ENCODE measurements at places on chromosomes 5 and 9.

DNA sequence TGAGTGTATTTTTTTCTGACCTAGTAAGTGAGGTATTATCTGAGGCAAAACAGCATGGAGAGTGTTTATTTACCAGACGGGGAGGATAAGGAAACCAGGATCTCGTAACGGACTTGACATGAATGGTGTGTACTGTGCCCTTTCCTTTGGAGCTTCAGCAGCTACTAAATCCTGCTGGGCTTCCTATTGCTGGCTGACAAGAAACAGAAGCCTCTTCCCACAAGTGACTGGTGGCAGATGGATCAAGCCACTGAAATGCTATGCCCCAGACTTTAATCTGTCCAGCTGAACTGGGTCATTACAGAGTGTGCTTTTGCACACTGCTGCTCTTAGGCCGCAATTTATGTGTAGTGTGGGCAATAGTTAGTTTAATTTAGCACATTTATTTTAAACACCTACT, 162.7 kb upstream of the MRPS30 start:
- no peak for DNase-seq

DNA sequence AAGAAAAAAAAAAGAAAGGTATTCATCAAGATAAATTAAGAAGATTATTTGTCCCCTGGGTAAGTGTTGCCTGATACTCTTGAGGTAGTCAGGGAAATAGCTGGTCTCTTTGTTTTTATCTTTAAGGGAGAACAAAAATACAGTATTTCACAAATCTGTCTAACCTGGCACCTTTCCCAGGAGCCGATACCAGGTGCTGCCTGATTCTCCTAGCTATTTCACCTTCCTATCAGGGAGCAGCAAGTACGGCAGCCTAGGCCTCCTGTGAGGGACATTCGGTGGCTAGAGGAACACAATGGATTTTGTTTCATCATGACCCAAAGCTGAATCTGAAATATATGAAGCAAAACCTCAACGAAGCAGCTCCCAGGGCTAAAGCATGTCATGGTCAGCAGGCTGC, 86.0 kb downstream of the TARS1 start:
- DNase-seq = no peak

GRCh38 chr9:134515026-134515821, 126.4 kb upstream of the COL5A1 start:
- no peak for DNase-seq

DNA sequence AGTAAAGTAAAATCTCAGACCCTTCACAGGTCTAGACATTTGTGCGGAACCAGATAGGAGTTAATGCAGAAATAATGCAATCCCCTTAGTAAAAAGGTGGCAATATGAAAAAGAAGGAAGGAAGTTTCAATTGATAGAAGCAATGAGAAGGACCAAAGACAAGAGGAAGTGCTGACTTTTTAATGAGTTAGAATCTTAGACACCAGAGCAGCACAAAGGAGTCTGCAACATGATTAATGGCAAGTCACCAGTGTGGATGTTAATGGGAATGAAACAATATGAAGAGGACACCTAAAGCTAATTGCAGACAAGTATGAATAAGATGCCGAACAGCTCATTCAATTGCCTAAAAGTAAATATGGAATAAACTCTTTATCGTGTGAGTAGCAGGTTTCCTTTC, 50.9 kb downstream of the MEGF9 start:
- no peak for DNase-seq

DNA sequence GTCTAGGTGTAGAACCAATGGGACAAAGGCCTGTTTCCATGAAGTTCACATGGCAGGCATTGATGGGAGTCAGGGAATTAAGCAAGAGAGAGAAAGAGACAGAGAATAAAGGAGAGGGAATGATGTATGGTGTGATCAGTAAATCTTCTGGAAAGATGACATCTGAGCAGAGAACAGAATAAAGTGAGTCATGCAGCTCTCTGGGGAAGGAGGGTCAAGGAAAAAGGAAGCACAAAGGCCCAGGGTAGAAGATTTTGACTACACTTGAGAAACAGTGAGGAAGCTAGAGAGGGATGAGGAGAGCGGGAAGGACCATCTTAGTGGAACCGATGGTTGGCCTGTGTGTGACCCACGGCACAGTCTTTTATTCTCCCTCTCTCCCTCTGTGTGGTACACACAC, 425.9 kb downstream of the SPOCK1 start:
- DNase-seq = no peak

GRCh38 chr9:109016132-109016531, 2.8 kb upstream of the CTNNAL1 start:
- no peak for DNase-seq

GRCh38 chr9:122346478-122347347, 24.1 kb upstream of the PTGS1 start:
- DNase-seq = no peak

GRCh38 chr5:116507941-116508655, 66.5 kb downstream of the SEMA6A start:
- DNase-seq = no peak

DNA sequence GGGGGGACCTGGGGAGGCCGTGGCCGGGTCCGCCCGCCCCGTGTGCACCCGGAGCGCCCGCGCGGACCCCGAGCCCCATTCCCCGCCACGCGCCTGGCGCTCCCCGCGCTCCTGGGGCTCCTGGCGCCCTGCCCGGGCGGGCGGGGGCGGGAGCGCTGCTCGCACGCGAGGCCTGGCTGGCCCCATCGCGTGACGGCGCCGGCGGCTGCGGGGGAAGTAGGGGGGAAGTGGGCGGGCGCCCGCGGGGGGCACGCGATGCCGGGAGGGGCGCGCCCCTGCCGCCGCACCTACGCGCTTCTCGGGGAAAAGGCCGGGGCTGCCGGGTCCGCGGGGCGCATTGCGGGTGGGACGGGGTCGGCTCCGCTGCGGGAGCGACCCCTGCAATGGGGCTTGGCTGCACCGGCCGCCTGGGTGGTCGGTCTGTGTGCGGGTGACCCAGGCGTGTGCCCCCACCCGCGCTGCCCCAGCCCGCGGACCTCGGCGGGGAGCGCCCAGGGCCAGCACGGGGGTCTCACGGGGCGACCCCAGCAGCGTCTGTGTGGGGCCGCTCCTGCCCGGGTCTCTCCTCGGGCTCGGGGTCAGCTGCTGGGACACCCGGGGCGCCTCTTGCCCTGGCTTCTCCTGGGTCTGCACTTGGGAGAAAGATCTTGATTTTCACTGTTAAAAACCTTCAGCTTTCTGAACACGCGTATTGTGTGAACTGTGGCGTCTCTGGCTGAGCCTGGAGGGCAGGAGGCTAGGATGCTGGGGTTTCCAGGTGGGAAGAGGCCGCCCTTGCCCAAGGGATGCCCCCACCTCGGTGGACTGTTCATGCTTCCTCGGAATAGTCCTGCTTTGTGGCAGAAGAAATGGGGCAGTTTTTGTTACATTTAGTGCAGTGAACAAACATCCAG, 52.4 kb downstream of the AHRR start:
- no peak for DNase-seq

DNA sequence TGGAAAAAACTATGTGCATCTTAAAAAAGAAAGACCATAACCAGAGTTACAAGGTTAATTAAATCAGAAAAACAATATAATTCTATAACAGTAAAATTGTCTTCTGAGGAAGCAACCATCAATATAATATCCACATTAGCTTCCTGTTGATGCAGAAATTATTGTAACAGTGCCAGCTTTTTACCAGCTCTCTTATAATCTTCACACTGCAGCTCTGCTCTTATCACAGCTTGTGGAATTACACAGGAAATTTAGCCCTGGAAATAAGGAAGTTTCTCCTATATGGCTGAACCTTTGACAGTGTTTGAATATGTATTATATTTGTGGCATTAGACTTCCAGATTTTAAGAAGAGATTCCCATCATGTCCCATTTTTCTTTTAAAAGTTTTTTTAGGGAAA, 49.1 kb upstream of the TEK start:
- no peak for DNase-seq

GRCh38 chr9:35628389-35628991, 10.3 kb upstream of the CD72 start:
- no peak for DNase-seq

DNA sequence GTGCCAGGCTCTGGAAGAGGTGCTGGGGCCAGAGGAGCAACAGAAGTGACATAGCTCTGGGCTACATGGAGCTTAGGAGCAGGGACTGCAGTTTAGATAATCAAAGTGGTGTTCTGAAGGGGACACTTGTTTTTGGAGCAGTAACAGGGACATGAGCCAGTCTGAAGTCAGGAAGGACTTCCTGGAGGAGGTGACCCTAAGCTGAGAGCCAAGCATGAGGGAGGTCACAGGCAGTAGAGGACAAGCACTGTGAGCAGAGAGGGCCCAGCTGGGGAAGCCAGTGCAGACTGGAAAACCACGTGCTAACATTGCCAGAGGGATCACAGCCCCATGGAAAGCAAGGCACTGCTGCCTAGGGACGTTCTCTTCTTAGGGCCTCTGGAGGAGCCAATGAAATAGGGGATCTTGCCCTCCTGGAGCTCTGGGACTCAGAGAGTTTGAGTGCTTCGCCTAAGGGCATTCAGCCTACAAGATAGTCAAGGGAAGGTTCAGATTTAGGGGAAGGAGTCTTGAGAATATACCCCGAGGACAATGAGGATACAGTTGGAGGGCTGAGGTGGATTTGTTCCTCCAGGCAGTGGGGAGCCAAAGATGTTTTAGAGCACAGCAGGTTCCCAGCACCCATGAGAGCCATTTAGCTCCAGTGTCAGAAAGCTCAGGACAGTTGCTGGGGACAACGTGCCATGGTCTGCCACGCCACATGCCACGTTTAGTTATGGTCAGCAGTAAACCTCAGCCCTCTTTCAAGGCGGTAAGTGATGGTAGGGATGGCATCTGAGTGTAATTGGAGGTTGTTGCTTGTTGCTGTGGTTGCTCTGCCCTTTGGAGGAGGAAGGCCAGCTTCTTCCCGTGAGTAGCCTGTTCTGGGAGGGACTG, 40.5 kb upstream of the SH3PXD2B start:
- DNase-seq = no peak

DNA sequence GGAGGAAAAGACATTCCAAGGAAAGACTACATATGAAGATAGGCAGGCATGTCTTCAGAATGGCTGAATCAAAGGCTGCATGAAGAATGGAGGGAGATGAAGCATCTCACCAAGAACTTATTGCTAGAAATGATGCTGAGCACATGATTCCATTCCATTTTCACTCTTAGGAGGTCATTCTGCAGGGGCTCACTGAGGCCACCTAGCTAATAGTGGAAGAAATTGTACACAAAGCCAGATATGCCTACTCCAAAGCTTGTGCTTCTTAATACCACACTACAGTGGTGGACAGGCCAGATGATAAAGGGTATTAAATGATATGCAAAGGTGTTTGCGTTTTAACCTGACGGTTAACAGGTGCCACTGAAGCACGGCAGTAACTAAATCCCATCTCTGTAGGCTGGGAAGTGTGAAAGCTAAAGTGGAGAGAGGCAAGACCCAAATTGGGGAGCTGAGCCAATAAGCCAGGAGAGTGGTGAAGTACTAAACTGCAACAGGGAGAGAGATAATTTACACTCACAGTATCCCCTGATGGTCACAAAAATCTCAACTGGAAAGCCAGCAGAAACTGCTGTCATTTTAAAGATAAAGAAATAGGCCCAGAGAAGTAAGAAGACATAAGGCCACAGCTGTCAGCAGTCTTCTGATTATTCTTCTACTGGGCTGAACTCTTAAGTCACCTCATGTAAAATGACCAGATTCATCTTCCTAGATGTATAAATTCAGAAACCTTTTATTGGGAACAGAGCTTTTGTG, 14.6 kb downstream of the NDUFA8 start:
- DNase-seq = no peak

- DNase-seq = no peak
These were observed 11.8 kb upstream of the CXXC5 start for GRCh38 chr5:139636207-139636792.

GRCh38 chr5:141192110-141192725, at the start of gene PCDHB10:
PCDHB10 (plus strand) TSS chr5:141192353; CDS start chr5:141192553, 200 bp downstream.
- DNase-seq = no peak

DNA sequence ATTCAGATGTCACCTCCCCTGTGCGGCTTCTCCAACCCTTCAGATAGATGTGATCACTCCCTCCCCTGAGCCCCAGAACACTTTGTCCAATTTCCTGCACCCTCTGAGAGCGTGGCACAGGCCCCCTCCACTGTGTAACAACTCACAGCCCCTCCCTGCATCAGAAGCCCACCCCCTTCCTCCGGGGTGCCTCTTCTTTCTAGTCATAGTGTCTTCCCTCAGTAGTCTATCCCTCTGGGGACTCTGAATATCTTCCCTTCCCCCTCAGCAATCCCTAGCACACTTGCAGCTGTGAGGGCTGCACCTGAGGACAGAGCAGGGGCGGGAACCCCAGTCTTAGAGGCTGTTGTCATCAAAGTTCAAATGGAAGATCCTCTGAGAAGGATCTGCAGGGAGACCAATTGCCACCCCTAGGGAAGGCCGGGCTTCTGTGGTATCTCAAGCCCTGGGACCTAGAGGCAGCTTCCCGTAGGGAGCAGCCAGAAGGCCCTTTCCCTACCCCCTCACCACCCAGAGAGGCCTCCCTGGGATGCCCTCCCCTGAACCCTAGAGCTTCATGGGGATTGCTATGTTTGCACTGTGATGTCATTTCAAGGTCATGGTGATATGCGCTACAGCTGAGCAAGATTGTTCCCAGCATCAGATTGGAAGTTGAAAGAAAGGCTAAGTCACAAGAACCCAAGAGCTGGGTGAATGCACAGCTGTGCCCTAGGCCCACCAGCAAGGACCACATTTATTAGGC, 70.7 kb downstream of the THBS4 start:
- DNase-seq = no peak

- no peak for DNase-seq
These were observed 5.5 kb downstream of the B4GALT1 start for GRCh38 chr9:33161589-33162132.

GRCh38 chr5:1779021-1779680, 20.5 kb downstream of the MRPL36 start:
- DNase-seq = no peak

GRCh38 chr5:16869821-16870796, 66.0 kb downstream of the MYO10 start:
- DNase-seq = no peak

GRCh38 chr9:124755061-124755460, 16.1 kb downstream of the NR6A1 start:
- no peak for DNase-seq

- no peak for DNase-seq
These were observed 78.7 kb upstream of the ACTBL2 start for GRCh38 chr5:57561231-57561842.

- no peak for DNase-seq
These were observed 24.4 kb downstream of the SLC25A25 start for GRCh38 chr9:128092199-128092977.

GRCh38 chr5:177588413-177588909, 3.5 kb upstream of the TMED9 start:
- DNase-seq = no peak

DNA sequence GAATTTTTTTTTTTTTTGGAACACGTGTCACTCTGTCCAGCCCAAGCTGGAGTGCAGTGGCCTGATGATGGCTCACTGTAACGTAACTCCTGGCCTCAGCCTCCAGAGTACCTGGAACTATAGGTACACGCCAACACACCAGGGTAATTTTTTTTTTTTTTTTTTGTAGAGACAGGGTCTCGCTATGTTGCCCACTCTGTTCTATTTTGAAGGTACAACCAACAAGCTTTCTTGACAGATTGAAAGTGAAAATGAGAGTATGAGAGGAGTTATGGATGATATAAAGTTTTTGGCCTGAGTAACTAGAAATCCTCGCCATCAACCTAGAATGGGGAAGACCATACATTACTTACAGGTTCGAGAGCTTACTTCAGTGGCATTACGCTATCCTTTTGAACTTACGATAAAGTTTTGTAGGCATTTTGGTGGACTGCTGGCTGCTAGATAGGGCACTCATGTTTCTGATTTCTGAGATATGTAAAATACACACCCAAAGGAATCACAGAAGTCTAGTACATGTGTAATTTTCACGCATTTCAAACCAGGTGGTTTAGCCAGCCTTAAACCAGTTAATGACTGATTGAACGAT, 806 bp upstream of the CDC42SE2 start:
- no peak for DNase-seq

GRCh38 chr9:27701587-27701986, 128.3 kb upstream of the C9orf72 start:
- DNase-seq = no peak
